ENCODE measurements at places on chromosomes 3 and 15.
A peak's percentile ranks its signal among the peaks of the same experiment; 100 is the strongest.

DNA sequence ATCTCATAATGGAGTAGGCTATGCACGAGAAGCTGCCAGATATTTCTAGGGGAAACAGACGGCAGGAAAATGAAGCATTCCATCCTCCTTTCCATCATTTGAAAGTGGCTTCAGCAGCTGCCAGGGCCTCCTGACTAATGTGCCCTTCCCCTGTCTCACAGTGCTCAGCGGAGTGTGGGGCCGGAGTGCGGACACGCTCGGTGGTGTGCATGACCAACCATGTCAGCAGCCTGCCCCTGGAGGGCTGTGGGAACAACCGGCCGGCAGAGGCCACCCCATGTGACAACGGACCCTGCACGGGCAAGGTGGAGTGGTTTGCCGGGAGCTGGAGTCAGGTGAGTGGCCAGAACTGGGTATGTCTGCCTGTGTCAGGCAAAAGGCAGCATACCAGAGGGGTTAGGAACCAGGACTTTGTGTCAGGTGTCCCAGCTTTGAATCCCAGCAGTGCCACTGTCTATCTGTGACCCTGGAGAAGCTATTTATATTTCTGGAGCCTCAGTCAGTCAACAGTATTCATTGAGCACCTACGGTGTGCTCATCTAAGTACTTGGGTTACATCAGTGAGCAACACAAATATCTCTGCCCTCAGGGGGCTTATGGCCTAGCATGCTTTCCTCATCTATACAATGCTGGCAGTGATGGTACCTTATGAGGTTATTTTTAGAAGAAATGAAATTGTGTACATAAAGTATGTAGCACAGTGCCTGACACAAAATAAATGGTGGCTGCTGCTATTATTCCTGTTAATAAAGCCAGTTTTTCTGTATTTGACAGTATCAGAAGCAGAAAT, 52.4 kb upstream of the NR2E3 start:
- no peak for DNase-seq

DNA sequence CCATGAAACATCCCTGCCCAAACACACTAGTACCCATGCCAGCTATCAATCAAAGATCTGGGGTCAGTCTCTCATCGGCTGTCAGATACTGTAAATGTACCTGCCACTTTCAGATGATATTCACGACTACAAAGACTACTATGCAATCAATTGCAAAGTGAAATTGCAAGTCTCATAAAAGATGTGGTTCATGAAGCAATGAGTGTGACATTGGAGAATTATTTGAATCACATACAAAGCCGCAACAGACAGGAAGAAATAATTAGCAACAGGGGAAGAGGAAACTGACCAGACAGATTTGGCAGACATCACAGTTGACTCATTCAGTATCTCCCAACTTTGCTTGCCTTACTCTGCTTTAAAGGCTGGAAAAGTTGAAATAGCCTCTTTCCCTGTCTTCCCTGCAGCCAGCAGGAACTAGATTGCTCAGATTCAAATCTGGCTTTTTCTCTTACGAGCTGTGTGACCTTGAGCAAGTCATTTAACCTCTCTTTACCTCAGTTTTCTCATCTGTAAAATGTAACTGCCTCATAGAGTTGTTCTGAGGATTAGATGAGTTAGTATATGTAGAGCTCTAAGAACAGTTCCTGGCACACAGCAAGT, 95.7 kb upstream of the C3orf80 start:
- DNase-seq, result no peak

DNA sequence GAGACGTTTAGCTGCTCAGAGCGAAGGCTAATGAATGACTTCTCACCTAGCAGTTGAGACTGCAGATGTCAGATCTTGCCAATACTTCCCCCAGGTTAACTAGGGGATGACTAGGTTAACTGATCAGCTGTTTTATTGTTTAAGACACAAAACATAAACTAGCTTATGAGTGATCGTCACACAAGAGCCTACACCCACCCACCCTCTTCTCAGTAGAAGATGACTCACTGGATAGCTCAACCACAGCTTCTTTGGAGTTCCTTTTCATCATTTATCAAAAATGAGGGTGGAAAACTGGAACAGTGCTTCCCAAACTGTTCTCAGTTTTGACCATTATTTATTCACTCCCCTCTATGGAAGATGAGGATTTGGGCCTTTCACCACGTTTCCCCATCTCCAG, 25.2 kb downstream of the GASK1A start:
- no peak for DNase-seq

DNA sequence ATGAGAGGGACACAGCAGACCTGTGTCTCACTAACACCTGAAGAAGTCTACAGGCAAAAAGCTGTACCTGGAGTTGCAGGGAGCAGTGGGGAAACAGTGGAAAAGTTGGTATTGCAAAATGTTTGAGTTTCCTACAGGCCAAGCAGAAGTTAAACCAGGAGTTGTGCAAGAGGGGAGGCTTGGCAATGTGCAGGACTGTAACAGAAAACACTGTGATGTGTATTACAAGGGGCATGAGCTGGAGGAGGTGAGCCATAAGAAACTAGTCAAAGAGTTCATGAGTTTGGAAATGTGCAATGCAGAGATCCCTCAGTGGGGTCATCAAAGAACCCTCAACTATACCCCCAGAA, 47.1 kb upstream of the SERPINI2 start:
- DNase-seq, result peak; percentile 2

DNA sequence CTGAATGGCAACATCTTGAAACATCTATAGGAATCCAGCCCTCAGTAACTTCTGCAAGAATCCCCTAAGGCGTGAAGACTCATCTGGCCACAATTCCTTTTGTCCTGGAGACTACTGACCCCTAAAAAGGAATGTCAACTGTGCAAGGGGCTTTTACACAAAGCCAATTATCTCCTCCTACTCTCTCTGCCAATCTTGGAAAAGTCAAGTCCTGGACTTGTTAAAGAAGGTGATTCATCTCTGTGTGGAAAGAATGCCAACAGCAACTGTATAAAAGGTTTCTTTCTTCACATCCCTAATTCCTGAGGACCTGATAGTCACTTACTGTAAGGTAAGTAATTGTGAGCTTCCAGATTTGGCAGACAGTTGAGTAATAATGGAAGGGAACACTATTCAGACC, 22.3 kb downstream of the THRB start:
- DNase-seq, result no peak

- DNase-seq, result no peak
These were observed 141.6 kb downstream of the THRB start for GRCh38 chr3:24352893-24353553.

DNA sequence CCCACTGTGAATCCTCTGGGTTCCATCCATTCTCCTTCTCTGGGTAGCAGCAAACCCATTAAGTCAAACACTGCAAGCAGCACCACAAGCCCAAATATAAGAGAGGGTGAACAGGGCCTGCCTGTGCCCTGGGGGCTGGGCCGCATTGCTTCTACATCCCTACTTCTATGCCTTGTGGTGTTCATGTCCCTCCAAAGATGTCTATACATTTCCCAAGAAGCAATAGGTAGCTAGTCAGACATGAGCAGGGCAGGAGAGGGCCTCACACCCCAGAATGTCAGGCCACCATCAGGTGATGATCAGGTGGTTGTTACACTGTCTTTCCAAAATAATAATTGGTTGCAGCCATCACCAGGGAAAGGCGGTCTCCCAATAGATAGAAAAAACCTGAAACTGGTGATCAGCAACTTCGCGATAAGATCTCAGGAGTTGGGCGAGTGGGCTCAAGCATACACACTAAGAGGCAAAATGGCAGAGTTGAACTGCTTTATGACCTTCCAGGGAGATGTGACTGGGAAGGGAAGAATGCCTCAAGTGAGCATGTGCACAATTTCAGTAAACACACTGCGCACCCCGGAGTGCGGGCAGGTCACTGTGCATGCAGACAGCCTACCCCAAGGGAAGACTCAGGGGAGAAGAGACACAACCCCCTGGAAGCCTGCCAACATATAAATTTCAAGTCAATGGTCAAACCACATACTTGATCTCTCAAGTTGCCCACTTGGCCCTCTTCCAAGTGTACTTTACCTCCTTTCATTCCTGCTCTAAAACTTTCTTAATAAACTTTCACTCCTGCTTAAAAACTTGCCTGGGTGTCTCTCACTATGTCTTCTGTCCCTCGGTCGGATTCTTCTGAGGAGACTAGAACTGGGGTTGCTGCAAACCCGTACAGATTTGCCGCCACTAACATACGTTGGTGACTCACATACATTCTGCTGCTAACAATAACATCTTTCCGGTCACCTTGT, 39.9 kb downstream of the KLF15 start:
- no peak for DNase-seq

GRCh38 chr3:127209155-127209839, 16.4 kb downstream of the PRR23E start:
- DNase-seq, result no peak

DNA sequence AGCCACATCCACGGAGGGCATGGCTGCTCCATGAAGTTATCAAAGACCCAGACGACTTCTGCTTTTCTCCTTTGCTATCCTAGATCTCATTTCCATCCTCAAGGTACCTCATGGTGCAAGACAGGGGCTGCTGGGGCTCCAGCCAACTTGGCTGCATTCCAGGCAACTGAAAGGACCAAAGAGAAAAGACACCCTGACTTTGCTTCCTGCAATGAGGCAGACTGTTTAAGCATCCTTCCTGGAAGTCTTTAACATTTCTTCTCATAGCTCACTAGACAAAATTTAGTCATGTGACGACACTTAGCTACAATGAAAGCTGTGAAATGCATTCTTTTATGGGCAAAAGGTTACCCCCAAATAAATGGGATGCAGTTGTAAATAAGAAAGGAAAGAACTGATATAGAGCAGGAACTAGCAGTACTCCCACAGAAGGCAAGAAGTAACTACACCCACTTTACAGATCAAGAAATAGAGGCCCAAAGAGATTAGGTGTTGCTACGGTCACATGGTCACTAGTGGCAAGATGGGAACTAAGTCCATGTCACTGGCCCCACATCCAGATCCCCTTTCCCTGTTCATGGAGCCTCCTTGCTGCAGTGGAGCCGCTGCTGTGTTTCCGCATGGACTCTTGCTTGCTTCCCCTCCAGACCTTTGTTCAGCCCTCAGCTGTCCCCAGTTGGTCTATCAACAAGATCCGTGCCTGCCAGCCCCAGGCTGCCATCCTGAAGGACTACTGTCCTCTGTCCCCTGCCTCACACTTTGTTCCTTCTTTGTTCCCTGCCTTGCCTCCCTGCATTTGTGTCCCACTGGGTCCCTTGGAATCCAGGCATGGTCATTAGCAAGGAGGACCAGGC, 107.0 kb downstream of the XXYLT1 start:
- no peak for DNase-seq

- no peak for DNase-seq
These were observed 11.7 kb upstream of the LACTB start for GRCh38 chr15:63109920-63110319.

DNA sequence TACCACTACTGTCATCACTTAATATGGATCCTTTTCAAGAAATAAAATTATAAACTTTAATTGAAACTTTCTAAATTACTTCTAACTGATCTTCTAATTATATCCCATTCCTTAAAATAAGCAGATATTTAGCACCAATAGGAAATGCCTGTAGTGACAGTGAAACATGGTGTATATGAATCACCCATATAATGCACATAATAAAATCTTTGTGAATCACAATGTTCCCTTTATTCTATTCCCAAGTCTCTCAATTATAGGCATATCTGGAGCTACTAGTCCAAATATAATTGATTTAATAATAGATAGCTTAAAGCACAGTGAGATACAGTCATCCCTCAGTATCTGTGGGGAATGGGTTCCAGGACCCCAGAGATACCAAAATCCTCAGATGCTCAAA, 490.3 kb downstream of the NLGN1 start:
- no peak for DNase-seq

- no peak for DNase-seq
These were observed 37.0 kb downstream of the MITF start for GRCh38 chr3:69776289-69776688.

DNA sequence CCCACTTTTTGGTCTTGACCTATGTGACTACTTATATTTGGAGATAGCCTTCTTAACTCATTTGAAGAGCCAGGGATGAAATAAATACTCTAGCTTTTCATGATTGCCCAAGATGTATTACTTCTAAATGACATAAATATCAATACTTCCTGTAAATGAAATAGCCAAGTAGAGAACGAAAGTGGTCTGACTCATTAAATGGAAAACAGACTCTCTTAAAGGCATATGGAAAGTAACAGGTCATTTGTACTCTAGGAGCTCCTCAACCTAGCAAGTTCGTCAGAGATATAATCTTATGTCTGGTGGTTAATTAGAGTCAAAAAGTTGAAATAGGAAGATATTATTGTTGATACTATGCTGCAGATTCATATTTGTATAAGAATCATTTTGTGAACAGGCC, 1105.4 kb downstream of the TUSC7 start:
- DNase-seq, result no peak

- DNase-seq, result no peak
These were observed 1.9 kb downstream of the SETD5 start for GRCh38 chr3:9399337-9399703.

DNA sequence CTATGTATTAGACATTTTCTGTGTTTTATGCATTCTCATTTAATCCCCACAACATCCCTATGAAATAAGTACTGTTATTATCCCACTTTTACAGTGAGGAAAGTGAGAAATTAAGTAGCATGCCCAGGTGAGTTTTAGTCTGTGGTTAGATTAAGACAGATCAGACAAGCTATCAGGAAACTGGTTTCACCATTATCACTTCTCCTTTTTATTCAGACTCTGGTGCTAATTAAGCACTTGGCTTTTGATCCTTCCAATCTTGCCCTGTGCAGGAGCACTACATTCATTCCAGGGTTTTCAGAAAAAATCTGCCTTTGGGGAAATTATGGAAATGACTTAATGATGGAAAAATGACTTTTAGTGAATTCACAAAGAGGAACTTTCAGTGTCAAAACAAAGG, 115.2 kb downstream of the TMEM108 start:
- no peak for DNase-seq

GRCh38 chr3:28972921-28973320, 307.9 kb upstream of the RBMS3 start:
- no peak for DNase-seq

GRCh38 chr3:134018406-134018805, 11.3 kb downstream of the SLCO2A1 start:
- no peak for DNase-seq

DNA sequence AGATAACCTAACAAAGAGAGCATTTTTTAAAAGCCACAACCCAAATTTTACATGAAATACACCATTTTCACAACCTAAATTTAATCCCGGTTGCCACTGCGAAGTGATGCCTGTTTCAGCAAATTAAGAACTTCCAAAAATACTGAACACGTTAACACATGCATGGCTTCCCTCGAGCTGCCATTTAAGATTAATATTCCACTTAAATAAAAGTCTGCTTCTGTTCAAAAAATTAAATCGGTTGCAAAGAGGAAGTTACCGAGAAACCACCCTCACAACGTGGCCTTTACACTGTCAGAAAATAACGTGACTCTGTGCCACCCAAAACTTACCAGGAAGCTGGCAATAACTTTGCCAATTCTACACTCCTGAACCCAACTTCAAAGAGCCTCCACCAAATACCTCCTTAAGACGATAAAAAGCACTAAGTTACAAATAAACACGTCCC, 1.2 kb downstream of the TBL1XR1 start:
- DNase-seq, result peak; percentile 72

- no peak for DNase-seq
These were observed 199.3 kb upstream of the CMC1 start for GRCh38 chr3:28042095-28042635.

Data from natural killer cell (primary cell).